Amniotic stem cell (primary cell): ENCODE measurements at places on chromosomes 3 and 15.

GRCh38 chr15:74579001-74579400 lies 36.6 kb upstream of the CLK3 start:
- no peak for DNase-seq

GRCh38 chr3:179149406-179149867 lies 1.3 kb downstream of the PIK3CA start:
- no peak for DNase-seq

DNA sequence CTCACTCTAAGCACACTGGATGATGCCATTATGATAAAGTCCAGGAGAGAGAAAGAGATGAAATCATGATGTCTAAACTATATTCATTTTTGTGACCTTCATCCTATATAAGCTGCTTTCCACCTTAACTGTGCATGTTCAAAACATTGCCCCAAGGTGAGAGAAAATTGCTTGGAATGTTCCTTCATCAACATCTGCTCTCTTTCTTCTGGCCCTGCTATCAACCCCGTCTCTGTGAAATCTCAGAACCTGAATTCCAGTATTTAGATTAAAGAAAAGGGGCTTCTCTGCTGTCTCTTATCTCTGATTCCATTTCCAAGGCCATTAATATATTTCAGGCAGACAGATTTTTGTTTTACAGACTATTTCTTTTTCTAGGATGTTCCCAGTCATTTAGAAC lies 47.3 kb upstream of the PHLDB2 start:
- no peak for DNase-seq

DNA sequence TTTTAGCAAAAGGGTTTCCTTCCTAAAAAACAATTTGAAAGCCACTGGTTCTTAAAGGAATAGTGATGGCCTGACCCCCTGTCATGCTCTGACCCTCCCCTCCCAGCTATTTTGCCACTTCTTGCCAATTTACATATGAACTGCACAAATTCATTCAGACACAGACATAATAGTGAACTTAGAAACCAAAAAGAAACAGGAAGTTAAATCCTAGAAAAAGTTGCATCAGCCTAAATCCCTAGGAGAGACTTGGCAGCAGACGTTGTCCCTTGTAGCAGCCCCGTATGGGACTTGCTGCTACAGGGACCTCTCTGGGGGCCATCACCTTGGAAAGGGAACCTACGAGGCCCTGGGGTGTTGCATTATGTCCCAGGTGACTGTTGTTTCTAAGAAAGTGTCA lies 14.3 kb upstream of the PDE8A start:
- no peak for DNase-seq

DNA sequence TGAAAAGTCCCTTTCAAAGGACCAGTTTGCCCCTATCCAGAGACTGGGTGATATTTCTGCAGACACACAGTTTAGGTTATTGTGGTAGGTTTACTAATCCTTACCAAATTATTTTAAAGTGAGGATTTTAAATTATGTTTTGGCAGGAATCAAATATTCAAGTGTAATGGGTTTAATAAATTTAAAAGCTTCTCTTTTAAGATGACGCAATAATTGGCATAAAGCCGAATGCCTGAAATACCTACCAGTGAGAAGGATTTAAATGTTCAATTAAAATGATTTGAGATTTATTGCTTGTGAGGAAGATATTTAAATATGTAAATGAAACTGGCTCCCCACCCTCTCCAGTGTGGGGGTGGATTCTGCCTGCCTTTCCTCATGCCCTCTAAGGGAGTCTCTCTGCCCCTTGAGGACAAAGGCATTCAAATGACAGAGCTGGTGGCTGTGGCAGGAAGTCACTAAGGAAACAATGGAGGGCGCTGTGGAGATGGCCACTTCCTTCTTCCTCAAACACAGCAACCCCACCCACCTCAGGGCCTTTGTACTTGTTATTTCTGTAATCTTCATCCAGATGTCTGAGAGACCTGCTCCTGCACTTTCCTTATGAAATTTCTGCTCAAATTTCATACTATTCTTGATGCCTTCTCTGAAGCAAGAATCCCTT lies 131.7 kb downstream of the TNIK start:
- no peak for DNase-seq

DNA sequence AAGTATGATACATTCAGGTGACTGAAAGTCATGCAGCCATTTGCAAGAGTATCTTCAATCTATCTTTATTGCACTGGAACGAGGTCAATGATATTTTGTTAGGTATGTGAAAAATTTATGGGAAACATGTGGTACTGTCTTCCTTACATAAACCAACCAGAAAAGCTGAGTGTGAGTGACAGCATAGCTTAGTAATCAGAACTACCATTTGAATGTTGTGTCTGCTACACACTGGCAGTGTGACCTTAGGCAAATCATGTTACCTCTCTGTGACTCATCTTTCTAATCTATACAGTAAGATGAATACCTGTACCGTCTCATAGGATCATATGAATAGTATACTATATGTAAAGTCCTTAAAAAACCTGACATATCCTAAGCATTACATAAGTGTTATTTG lies 337.9 kb upstream of the IL12A start:
- DNase-seq = no peak

GRCh38 chr3:186929186-186929585 lies 1.1 kb upstream of the ST6GAL1 start:
- no peak for DNase-seq

- peak; percentile 21 for DNase-seq
Observed at GRCh38 chr15:73305331-73306211, 63.2 kb downstream of the HCN4 start.

DNA sequence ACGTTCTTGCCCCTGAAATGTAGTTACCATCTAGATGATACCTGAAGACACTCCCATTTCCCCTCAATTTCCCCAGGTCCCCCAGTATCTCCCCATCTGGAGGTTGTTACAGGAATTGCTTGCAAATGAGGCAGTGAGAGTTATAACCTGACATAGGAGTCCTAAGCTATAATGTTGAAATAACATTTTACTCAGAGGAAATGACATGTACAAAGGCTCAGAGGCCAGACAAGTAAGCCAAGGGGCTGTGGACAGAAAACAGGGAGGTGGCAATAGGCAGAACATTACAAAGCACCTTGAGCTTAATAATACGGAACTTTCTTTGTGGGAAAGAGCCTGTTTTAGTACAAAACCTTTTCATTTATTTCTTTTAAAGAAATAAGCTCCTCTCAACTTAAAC lies 171.9 kb downstream of the FRMD5 start:
- no peak for DNase-seq

DNA sequence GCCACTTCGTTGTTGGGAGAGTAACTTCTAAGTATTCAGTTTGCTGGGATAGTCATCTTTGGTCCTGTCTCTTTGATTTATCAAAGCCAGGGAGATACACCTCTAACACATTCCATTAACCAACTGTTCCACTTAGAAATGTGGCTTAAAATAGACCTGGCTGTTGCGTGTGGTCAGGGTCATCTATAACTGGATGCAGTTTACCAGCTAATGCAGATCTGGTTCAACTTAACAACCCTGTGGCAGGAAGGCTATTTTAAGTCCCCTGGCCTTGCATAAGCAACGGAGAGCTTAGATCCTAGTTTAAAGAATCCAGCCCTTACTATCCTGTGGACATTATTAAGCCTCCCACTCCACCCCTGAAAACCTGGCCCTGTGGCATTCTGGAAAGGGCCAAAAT lies 28.1 kb upstream of the CAPN3 start:
- no peak for DNase-seq

DNA sequence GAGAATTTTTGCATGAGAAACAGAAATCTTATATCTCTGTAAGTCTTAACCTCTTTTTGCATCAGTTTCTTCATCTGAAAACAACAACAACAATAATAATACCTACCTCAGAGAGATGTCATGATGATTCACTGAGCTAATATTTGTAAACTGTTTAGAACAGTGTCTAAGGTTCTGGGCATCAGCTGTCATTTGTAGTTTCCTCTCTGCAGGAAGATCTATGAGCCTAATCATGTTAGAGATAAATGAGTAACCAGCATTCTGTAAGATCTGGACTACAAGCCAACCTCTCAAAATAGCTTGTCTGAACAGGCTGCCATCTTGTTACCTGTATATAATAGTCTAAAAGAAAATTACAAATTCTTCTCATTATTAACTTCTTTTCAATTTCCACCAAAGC lies 383.0 kb upstream of the RORA start:
- DNase-seq = no peak

DNA sequence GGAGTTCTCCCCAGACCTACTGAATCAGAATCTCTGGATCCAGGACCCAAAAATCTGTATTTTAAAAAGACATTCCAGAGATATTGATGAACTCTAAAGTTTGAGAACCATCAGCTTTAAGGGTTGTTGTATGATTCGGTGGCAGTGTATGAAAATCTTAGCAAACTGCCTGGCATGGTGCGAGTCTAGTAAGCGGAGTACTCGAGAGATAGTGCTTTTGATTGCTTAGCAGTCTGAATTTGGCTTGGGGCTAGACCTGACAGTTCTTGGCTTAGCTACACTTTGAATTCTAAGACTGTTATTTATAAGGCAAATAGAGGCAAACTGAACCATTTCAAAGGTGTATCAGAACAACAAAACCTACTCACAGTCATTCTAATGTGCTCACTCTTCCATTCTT lies 329.0 kb downstream of the LPP start:
- no peak for DNase-seq

DNA sequence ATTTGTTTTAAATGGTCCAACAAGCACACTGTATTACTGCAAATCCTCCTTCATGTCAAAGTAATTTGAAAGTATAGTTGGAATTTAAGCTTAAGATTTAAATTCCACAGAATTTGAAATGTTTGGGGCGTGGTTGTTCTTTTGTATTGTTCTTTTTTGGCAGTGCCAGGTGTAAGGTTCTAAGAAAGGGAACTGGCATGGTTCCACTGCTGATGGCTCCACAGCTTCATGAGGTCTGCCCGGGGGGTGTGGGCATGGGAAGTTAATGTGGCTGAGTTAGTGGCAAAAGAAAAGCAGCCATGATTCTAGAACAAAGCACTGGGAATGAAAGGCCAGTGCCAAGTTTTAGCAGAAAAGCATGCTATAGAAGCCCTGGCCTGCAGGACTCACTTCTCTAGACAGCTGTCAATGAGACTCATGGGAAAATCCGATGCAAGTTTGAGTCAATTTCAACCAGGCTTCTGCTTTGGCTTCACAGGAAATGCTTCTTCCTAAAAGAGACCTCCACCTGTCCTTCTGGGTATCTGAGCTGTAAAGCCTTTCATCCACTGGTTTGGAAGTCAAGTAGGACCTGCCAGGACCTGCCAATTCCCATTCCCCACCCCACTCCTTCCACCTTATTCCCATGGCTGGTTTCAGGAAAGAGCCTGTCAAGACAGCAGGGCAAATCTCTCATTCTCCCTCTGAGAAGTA lies 18.9 kb downstream of the CDCP1 start:
- no peak for DNase-seq

DNA sequence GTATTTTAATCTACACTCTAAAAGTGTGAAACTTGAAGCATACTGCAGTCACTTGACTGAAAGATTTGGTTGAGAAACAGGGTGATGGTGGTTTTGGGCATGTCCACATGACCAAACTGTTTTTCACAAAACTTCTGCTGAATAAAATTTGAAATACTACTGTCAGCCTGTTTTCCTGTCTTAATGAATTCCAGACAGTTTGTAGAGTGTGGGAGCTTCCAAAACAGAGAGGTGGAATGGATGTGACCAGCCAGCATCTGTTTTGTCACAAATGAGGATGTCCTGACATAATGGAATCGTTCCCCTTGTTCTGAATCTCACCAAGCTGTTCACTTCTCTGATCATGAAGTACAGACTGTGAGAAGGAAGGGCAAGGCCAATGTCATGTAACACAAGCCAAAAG lies 11.8 kb downstream of the MITF start:
- DNase-seq = no peak

DNA sequence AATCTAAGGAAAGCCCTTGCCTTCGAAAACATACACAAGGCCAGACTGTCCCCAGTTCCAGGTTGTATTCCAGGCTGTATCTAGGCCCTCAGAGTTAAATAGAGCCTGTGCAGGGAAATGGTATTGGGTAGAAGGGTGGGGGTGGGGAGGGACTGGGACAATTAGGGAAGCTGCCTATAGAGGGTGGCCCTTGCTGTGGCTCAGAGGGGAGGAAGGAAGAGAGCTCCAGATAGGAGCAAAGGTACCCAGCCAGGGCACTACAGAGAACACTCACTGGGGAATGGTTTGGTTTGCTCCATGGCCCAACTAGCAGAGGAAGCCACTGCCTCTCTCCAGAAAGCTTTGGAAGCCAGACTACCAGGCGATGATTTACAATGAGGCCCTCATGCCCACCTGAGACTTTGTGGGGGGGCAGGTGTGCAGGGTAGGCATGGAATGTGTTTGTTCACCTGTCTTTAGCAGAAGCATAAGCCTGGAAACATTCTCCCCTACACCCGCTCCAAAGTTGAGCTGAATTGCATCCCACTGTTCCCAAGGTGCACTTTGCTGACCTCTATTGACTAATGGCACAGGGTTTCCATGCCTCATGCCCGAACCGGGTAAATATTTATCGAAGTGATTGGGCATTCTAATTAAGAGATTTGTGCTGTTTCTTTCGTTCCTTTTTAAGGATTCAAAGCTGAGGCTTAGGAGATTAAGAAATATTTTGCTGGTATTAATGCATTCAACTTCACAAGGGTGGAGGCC lies 6.3 kb upstream of the TLE3 start:
- no peak for DNase-seq

DNA sequence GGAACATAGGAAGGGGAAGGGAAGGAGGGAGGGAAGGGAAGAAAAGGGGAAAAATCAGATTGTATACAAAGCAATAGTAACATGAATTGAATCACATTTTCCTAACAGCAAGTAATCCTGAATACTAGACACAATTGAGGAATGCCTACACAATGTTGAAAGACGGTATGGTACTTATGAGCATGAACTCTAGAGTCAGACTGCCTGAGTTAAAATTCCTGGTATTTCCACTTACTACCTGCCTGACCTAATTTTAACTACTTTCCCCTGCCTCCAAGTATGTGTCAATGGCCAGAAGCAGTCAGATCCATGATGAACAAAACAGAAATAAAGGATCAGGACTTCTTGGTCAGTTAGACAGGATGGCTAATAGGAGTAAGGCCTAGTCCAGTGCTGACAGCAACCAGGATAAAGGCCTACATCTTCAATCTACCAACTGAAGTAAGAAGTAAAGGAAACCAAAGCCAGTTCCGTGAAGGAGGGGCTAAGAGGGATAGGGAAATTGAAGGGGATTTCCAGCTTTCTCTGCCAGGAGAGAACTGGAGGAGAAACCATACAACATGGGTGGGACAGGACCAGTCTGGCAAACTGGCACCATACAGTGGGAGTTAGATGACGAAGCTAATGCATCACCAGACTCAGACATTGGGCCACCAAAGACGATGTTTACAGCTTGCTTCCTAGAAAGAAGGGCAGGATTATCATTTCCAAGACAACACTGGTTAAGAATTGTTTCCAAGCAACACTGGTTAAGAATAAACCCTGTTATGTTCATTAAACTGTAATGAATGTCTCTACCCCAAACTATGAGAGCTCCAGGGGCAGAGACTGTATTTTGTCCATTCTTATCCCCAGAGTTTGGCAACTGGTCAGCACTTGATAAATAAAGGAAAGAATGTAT lies 151.6 kb upstream of the UBE2E2 start:
- no peak for DNase-seq

DNA sequence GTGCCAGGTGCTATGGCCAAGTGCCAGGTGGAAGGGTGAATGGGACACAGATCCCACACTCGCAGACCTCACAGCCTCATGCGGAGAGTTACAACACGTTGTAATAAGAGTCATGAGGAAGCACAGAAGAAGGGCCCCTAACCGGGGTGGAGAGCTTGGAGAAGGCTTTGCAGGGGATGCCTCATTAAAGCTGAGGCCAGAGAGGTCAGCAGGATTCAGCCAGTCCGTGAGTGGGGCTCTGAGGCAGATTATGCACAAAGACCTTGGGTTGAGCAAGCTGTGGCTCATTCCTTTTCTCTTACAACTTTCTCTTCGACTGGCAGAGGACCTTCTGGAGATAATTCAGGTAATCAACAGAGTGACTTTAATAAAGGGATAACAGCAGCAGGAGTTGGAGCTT lies 65.3 kb upstream of the SNRK start:
- DNase-seq = no peak
